Anterior cingulate cortex (tissue), 58 donors: ENCODE measurements at places on chromosomes 7 and 10.

GRCh38 chr7:7183061-7183837 is 905 bp downstream of the C1GALT1 start:
- peak; percentile 63 for DNase-seq

GRCh38 chr10:70886921-70887665 is 1.3 kb downstream of the PCBD1 start:
- DNase-seq, result no peak

- DNase-seq, result no peak
These were observed 43.2 kb downstream of the CCNY start for GRCh38 chr10:35379226-35380137.

DNA sequence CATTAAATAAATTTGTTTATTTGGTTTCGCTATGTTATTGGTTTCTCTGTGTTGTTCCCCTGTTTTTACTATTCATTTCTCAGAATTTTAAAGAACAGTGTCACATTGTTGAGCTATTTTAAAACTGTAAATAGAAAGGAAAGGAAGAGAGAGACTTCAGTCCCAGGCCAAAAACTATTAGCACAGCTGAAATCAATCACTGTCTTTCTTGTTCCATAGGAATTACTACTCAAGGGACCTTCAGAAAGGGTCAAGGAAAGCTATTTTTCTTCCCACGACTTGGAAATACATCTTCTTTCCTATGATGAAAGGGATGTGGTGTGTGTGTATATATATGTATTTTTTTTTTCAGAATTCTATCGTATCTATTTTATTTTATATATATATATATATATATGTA is 29.0 kb upstream of the GNAT3 start:
- DNase-seq, result no peak

DNA sequence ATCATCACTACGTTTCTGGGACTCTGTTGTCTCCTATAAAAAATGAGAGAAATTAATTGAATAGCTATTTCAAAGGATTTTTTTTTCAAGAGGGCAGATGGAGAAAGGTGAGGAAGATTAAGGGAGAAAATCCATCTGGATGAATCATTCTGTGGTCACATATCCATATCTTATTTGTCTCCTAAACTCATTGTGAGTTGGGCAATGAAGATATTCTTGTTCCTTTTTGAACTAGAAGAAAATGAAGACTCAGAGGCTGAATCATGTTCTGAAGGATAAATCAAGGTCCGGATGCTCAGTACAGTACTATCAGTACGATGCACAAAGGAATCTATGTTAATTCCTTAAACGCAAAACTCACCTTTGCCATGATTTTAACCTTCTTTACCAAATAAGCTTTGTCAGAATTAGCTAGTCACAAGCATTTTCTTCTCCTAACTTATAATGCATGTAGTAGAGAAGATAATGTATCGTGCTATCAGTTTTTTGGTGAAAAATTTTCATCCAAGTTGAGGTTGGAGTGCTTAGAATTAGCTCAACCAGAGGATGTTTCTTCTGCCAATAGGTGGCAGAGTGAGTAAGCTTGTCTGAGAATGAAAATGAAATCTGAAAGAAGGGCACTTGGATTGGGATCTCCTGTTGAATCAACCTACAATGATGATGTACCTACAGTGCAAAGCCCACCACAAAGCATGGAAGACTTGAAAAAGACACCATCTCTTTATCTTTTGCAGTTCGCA is 446.9 kb downstream of the KIF20B start:
- no peak for DNase-seq

DNA sequence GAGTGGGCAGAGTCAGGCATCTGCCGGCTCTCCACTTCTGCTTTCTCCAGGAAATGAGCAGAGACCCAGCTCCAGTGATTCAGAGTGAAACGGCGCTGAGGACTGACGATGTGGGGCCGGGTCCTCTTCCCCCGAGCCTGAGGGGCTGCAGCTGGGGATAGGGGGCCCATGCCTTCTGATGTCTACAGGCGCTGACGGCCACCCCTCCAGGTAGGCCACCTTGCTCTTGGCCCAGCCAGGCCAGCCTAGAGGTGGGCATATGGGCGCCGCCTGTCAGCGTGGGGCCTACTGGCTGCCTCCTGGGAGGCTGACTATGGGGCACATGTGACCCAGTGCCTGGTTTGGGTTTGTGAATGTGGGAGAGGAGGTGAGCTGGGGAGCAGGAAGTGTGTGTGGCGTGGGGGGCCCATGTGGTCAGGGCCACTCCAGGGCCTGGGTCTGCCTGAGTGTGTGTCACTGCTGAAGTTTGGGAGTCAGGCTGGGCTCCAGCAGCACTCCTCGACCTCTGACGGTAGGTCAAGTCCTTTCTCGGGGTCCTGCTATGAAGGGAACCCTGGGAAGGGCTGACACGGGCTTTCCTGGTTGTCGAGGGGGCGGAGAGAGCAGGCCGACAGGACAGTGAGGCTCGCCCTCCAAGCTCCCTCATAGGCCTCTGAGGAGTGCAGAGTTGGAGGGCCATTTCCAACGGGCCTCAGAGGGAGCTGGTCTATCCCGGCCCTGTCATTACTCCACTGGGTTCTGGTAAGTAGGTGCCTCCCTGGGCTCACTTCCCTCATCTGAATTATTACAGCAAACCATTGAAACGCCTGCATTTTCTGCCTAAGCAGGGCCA is at the start of gene WDFY4:
Gene WDFY4 (plus strand): TSS at position 82 of the 832 bp plus-strand sequence. CDS start 24,860 bp downstream, outside the sequence.
- no peak for DNase-seq

DNA sequence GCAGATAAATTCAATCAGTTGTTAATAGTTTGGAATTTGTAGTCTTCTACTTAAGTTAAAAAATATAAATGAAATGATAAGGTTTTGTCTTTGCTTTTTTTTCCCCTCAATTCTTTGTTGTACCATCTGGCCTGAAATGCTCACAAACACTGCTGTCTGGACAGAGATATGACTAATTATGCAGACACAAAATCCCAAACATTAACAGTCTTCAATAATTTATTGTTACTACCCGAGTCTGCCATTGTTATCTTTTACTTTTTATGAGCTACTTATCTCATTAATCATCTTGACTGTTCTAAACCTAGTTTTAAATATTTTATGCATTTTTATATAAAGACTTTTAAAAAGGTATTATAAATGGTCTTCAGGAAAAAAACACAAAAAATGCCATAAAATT is 64.7 kb upstream of the THSD7A start:
- DNase-seq, result no peak

DNA sequence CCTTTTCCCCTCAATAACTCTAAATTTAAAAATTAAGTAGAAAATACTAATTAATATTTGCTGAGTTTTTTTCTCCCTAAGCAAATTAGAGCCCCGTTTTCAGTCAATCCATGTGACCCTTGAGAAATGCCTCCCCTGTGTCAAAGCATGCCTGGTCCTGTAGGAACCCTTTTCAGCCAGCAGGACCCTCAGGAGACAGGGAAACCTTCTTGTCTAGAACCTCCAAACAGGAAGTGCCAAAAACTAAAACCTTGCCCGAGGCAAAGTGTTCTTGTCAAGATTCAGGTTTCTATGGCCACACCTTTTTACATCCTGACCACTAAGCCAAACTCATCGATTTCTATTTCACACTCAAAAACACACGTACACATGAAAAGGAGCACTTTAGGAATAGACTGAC is 60.1 kb upstream of the NFE2L3 start:
- DNase-seq, result no peak

DNA sequence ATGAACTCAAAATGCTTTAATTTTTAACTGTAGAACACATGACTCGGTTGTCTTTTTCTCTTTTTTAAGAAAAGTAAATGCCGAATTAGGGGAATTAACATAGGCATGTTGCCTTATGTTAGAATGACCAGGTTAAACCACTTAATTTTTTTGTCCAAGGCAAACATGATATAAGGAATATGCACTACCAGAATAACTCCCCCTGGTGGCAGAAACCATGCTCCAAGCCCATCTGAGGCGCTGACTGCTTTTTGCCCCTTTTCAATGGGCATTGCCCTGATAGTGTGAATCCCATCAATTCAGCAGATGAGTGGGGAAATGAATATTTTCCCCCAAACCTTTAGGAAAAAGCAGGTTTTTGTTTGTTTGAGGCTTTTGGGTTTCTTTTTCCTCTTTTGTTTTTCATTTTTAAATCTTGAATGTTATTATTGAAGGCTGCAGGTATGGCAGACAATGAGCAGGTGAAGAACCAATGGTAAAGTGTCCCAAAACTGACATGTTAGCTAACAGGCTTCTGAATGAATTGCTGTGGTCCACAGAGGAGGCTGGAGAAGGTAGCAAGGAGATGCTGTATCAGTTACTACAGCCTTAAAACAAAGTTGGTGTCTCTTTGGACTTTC is 284.3 kb downstream of the SORCS3 start:
- DNase-seq, result no peak

DNA sequence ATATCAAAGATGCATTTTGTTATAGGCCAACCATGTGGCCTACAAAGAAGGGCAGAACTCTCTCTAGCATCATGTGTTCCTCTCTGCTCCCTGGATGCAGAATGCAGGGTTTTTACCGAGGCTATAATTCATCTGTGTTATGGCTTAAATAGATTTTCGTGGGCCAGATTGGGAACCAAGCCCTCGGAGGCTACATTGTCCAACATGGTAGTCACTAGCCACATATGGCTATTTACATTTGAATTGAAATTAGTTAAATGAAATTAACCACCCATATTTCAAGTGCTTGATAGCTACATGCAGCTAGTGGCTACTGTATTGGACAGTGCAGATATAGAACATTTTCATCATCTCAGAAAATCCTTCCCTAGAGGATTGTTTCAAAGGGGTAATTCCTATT is 2.8 kb downstream of the PLCE1 start:
- DNase-seq, result no peak

GRCh38 chr10:29838539-29838938 is 203.8 kb upstream of the SVIL start:
- DNase-seq, result no peak

DNA sequence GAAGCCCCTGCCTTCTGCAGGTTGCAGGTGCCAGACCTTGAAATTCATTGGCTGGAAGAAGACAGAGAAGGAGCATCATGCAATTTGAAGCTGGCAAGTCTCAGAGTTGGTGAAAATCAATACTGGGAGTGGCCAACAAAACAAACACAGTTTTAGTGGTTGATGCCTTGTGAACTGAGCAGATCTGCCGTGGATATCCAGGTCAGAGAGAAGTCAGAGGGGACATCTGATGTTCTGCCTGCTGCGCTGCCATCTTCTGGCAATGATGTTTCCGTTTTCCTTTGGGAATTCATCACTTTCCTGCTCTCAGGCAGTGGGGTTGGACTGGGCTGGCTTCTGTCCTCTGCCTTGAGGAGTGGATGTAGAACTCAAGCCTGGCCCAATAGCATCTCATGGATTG is 132.0 kb downstream of the RPS24 start:
- no peak for DNase-seq

DNA sequence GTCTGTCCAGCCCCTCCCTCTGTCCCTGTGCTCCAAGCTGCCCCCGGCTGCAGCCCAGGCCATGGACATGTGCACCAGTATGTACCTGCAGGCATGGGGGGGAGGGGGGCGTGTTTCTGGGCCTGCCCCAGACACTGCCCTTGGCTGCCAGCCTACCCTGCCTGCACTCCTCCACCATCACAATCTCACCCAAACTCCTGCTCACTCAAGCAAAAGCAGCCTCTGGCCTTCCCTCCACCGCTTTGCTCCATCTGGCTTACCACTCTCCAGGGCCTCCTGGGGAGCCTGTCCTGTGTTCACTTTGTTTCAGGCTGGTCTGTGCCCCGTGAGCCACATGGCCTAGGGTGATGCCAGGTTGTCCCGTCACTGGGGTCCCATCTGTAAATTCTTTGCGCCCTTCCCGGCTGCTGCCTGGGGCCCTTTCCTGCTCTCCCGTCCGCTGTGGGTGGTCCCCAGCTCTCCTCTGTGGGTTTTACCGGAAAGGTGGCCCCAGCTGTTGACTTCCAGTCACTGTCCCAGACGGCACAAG is 33.3 kb upstream of the PPIF start:
- DNase-seq, result no peak

DNA sequence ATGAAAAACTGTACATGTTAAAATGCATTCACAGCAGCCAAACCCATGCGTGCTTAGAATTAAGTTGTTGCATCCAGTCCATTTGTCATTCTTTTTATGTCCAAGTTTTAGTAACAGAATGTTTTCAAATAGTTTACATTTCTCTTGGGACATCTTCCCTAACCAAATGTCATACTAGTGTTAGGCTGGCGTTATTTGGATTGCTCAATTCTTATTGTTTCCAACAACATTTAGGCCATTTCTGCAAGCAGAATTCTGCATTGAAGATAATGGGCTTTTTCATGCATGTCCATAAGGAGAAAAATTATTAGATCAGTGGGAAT is 203.0 kb downstream of the HIBADH start:
- DNase-seq, result no peak

GRCh38 chr7:155761162-155761561 is 51.1 kb downstream of the SHH start:
- DNase-seq, result no peak

GRCh38 chr7:142796001-142796500 is 25.3 kb downstream of the PRSS2 start:
- no peak for DNase-seq

GRCh38 chr10:17782921-17783665 is 26.1 kb upstream of the MRC1 start:
- no peak for DNase-seq

DNA sequence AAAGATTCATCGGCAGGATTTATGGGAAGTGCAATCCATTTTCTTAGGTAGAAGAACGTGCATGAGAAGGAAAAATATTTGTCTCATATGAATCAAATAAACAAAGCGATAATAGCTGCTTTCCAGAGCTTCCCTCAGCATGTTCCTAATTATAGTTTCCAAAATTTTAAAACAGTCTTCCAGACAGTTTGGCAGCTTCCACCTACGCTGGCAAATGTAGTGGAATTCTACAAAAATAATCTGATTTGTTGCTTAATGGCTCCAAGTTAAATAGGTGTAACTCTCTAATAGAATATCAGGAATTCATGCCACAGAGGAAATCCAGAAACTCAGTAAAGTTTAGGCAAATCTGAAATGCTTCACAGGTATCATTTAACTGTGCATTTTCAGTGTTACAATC is 23.3 kb upstream of the AGBL3 start:
- DNase-seq, result no peak
